ENCODE measurements at places on chromosomes 12 and 14. TPM values are rescaled to one million over a fixed set of nuclear protein-coding genes. Genes with fewer than 3 reads are reported as not detected.

Gene OR4E2
- polyA plus RNA-seq: not detected

Gene ESR2
- polyA plus RNA-seq: 0.14 TPM

Gene PTGER2
- polyA plus RNA-seq: 78.5 TPM

Gene SERPINA10
- not detected for polyA plus RNA-seq

Gene TEX52
- not detected for polyA plus RNA-seq

GRCh38 chr12:62260733-62261683, 804 bp downstream of the USP15 start:
- H3K4me1 ChIP-seq: peaks cover 63% of the 10 kb centered on the region
- peak overlapping the region; percentile 99 for H3K27ac ChIP-seq
- no peaks in the 10 kb centered on the region for H3K27me3 ChIP-seq
- peaks cover 11% of the 10 kb centered on the region for H3K36me3 ChIP-seq
- peak; percentile 97 for DNase-seq

GRCh38 chr14:52730709-52731111, 744 bp downstream of the STYX start:
- peak overlapping the region; percentile 83 for H3K27ac ChIP-seq
- H3K4me1 ChIP-seq: peaks cover 34% of the 10 kb centered on the region
- peaks cover 32% of the 10 kb centered on the region for H3K36me3 ChIP-seq
- H3K27me3 ChIP-seq: no peaks in the 10 kb centered on the region
- H3K4me3 ChIP-seq: peak overlapping the region; percentile 96

GRCh38 chr14:74608959-74609611, 3.0 kb downstream of the LTBP2 start:
- no peak overlapping the region for H3K4me3 ChIP-seq
- DNase-seq: peak; percentile 86
- peaks cover 27% of the 10 kb centered on the region for H3K4me1 ChIP-seq
- no peaks in the 10 kb centered on the region for H3K27me3 ChIP-seq
- no peaks in the 10 kb centered on the region for H3K36me3 ChIP-seq
- H3K27ac ChIP-seq: no peak overlapping the region

DNA sequence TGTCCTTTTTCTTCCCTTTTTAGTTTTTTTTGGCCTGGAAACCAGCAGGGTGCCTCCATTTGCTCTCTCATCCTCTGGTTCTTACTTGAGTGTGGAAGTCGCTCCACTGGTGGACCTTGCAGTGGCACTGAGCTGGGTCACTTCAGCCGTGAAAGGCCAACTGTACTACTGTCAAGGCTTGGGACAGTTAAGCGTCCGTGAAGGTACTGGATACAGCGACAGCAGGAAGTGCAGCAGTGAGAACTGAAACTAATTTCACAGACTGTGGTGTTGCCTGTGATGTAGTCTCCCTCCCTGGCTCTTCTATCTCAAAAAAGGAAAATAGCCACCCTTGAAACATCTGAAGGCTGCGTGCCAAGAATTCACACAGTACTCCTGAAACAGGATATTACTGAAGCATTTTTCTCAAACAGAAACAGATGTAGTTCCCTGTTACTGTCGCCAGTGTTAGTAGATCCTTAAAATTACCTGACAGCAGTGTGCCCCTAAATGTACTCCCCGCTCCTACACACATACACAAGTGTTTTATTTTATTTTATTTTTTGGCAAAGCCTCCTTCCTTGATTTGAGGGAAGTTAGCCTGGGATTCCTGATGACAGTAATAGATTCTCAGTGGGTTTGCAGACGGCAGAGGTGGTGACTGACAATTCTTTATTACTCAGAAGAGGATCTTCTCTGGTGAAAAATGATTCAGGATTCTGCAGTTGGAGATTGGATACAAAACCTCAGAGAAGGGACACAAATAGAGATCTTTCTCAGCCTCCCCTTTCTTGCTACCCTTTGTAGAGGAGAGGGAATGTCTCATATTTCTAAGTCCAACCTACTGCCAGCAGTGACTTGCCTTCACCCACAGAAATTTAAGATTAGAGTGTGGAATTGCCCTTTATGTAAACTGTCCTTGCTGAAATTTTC, 4.4 kb downstream of the SUSD6 start:
- H3K27me3 ChIP-seq: no peaks in the 10 kb centered on the region
- H3K36me3 ChIP-seq: no peaks in the 10 kb centered on the region
- peak overlapping the region; percentile 98 for H3K4me3 ChIP-seq
- DNase-seq: peak; percentile 80

DNA sequence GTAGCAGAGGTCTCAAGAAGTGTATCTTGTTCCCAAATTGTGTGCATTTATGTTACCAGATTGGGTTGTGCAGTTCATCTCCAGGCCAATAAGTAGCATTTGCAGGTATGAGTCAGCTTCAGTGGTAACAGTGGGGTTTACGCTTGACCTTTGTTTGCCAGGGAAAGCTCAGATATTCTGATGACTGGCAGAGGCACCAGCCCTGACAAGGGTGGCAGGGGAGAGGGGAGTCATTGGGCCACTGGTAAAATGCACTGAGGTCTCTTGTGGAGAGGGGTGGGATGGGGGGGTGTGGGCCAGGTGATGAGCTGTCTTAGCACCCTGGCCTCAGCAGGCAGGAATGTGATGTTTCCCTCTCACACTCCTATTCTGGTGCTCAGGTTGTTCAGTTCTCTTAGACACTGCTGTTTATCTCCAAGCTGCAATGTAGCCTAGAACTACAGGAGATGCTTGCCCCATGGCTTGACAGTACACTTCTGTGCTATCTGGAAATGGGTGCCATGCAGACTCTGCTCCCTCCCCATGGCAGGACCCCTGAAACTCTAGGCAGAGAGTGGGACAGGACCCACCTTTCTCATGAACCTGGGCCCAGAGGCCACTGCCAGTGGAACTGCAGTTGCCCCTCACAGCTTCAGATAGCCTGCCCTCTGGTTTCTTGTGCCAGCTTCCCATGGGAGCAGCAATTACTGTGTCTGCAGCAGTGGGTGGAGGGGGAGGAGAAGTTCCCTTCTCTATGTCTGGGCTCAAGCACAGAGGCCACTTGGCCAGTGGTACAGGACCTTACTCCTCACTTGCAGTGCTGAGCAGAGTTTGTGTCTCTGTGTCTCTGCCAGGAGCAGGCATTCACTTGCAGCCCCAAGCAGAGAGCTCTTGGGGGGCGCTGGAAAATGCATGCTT, 31.9 kb downstream of the USP15 start:
- no peaks in the 10 kb centered on the region for H3K27me3 ChIP-seq
- H3K27ac ChIP-seq: no peak overlapping the region
- peaks cover 28% of the 10 kb centered on the region for H3K4me1 ChIP-seq
- peak overlapping the region; percentile 64 for H3K4me3 ChIP-seq
- H3K36me3 ChIP-seq: peaks cover 49% of the 10 kb centered on the region

GRCh38 chr12:32765906-32766305, 10.2 kb upstream of the YARS2 start:
- H3K36me3 ChIP-seq: no peaks in the 10 kb centered on the region
- H3K4me1 ChIP-seq: no peaks in the 10 kb centered on the region

DNA sequence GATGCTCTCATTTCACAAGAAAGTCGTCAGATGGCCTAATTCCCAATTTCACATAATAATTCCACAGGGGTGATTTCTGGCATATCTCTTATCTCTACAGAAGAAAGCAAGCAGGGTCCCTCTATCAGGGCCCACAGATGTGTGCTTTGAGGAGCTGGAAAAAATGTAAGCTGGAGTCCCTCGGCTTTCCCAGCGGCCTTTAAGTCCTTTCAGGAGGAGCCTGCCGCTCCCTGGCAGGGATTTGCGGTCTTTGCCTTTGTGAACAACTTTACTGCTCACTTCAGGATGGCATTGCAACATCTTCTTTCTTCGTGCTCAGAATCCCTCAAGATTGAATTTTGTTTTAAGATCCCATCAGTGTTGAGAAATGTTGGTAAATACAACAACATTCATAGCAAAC, 83.0 kb downstream of the FZD10 start:
- H3K36me3 ChIP-seq: no peaks in the 10 kb centered on the region
- no peaks in the 10 kb centered on the region for H3K27me3 ChIP-seq
- H3K4me3 ChIP-seq: no peak overlapping the region
- DNase-seq: no peak

DNA sequence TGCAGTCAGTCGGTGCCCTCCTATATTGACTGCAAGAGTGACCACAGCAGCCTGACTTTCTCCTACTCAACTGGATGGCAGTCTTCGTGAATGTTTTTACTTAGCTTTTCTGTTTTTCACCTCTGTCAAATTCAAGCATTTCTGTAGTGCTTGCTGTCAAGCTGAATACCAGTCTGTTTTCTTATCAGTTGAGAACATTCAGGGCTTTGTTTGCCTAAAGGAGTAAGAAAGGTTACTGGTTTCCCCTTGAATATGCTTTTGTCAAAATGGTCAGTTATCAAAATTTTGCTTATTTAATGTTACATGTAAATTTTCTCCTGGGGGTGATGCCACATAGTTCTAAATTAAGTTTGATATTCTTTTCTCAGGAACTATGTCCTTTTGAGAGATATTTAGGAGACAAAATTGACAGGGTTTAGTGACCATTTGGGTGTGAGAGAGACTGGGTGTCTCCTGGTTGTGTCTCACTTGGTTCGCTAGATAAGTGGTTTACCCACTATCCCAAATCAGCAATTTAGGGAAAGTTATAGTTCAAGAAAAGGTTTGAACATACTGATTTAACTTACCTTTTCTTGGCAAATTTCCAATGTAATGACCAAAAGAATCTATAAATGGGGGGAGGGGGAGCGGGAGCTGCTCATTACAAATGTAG, 366.3 kb downstream of the TMTC2 start:
- no peaks in the 10 kb centered on the region for H3K27me3 ChIP-seq
- no peak overlapping the region for H3K27ac ChIP-seq
- DNase-seq: no peak

DNA sequence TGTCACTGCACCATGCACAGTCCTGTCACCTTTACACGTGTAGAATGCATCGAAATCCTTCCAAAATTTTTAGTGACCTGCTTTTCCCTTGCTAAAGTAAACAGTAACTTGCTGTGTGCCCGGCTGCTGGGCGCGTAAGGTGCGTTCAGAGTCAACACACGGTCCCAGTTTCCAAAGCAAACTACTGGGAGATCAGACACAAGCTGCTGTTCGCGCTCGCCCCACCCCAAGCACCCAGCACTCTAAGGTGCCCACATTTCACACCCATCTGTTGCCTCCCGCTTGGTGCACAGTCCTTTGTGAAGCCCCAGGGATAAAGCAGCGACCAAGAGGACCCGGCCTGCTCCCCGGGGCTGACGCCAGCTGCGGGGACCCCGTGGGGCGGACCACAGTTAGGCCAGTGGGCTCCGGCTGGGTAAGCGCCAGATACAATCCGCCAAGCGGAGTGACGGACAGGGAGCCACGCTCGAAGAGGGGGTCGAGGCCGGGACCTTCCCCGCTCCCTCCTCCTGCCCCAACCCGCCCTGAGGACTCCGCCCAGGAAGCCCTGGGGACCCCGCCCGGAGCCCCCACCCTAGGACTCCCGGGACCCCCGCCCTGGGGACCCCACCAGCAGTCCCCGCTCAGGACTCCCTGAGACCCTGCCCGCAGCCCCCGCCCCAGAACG, 633 bp downstream of the STX2 start:
- DNase-seq: peak; percentile 31
- H3K4me3 ChIP-seq: peak overlapping the region; percentile 54
- H3K4me1 ChIP-seq: peaks cover 11% of the 10 kb centered on the region
- peak overlapping the region; percentile 60 for H3K27ac ChIP-seq

GRCh38 chr14:74867673-74868072, 8.3 kb downstream of the PROX2 start:
- peaks cover 13% of the 10 kb centered on the region for H3K4me1 ChIP-seq
- H3K36me3 ChIP-seq: no peaks in the 10 kb centered on the region

All from CD4-positive, CD25-positive, alpha-beta regulatory T cell (primary cell).